Right lung (tissue), 10 donors: ENCODE measurements at places on chromosomes 3 and 15. TPM values are rescaled to one million over a fixed set of nuclear protein-coding genes. Genes with fewer than 3 reads are reported as not detected.

FETUB gene
- 0.33 TPM for polyA plus RNA-seq

COL6A6 gene
- 35.8 TPM for polyA plus RNA-seq

BMF gene
- 43.9 TPM for polyA plus RNA-seq

SAMD7 gene
- polyA plus RNA-seq, result not detected

CACNA2D3 gene
- polyA plus RNA-seq, result 1.6 TPM

GPR62 gene
- polyA plus RNA-seq, result 0.33 TPM

A4GNT gene
- 0.63 TPM for polyA plus RNA-seq

TMEM266 gene
- 2.9 TPM for polyA plus RNA-seq

CELSR3 gene
- polyA plus RNA-seq, result 0.56 TPM

WNT5A gene
- 15.4 TPM for polyA plus RNA-seq

BCL6 gene
- 11.9 TPM for polyA plus RNA-seq

RYR3 gene
- polyA plus RNA-seq, result 11.2 TPM

PRKCI gene
- polyA plus RNA-seq, result 71.8 TPM

CYP1A1 gene
- 1.5 TPM for polyA plus RNA-seq

TUSC7 gene
- polyA plus RNA-seq, result not detected

COL6A5 gene
- polyA plus RNA-seq, result 1.6 TPM

SEMA5B gene
- 6.7 TPM for polyA plus RNA-seq

B4GALT4 gene
- polyA plus RNA-seq, result 30.3 TPM

FGF7 gene
- polyA plus RNA-seq, result 21.8 TPM

ASB14 gene
- 1.9 TPM for polyA plus RNA-seq

ZKSCAN7 gene
- polyA plus RNA-seq, result 19.4 TPM

GREM1 gene
- polyA plus RNA-seq, result 0.01 TPM

CACNA1D gene
- polyA plus RNA-seq, result 41.9 TPM

USF3 gene
- polyA plus RNA-seq, result 17.4 TPM

RPUSD3 gene
- 36.8 TPM for polyA plus RNA-seq

ABI3BP gene
- 66.0 TPM for polyA plus RNA-seq

NANOGP8 gene
- polyA plus RNA-seq, result 0.25 TPM

NR2F2 gene
- polyA plus RNA-seq, result 153 TPM

MCF2L2 gene
- polyA plus RNA-seq, result 2.6 TPM

SERINC4 gene
- polyA plus RNA-seq, result 0.87 TPM

MYZAP gene
- polyA plus RNA-seq, result 67.2 TPM

CKMT1A gene
- not detected for polyA plus RNA-seq

ZNF80 gene
- polyA plus RNA-seq, result 0.09 TPM

CPN2 gene
- polyA plus RNA-seq, result not detected

SNX22 gene
- polyA plus RNA-seq, result 2.1 TPM

LMAN1L gene
- 0.18 TPM for polyA plus RNA-seq

MLH1 gene
- 58.6 TPM for polyA plus RNA-seq

ZNF502 gene
- 11.8 TPM for polyA plus RNA-seq

SEMA6D gene
- 45.0 TPM for polyA plus RNA-seq

SCAMP2 gene
- 64.1 TPM for polyA plus RNA-seq

TLR9 gene
- polyA plus RNA-seq, result 0.20 TPM

DAPK2 gene
- polyA plus RNA-seq, result 20.5 TPM

LRRIQ4 gene
- polyA plus RNA-seq, result 0.16 TPM

STARD9 gene
- polyA plus RNA-seq, result 13.2 TPM

CEMIP gene
- 24.2 TPM for polyA plus RNA-seq

PLCH1 gene
- polyA plus RNA-seq, result 23.2 TPM

CCK gene
- polyA plus RNA-seq, result 0.76 TPM

GPR176 gene
- polyA plus RNA-seq, result 4.3 TPM

LMOD3 gene
- polyA plus RNA-seq, result 0.58 TPM

WDR72 gene
- 2.6 TPM for polyA plus RNA-seq

GOLGA8H gene
- 1.8 TPM for polyA plus RNA-seq

PATL2 gene
- 1.4 TPM for polyA plus RNA-seq

DAZL gene
- polyA plus RNA-seq, result not detected

AADACL2 gene
- not detected for polyA plus RNA-seq

UBA7 gene
- polyA plus RNA-seq, result 90.7 TPM
